Right renal pelvis (tissue), 4 donors: ENCODE measurements at places on chromosomes 2 and 18.

- DNase-seq = no peak
Measured at GRCh38 chr2:152565884-152566727, 151.2 kb downstream of the PRPF40A start.

GRCh38 chr2:73268366-73268829 lies 15.9 kb downstream of the FBXO41 start:
- DNase-seq = no peak

DNA sequence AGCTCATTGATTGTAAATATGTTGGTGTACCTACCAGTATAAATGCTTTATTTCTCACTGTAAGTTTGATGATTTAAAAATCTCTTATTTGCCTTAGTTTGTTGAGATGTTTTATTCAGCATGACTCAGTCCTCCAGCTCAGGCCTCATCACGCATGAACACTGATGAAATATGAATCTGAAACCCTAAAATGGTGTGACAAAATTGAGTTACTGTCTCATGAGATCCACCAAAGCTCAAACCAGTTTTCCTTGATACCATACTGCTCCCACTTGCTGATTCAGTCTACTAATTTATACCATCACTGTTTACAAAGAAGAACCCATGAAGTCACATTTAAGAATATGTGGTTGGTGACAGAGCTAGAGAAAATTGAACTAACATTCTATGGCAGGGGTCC lies 524.9 kb downstream of the LRRTM4 start:
- no peak for DNase-seq

- no peak for DNase-seq
Measured at GRCh38 chr2:191176801-191177438, 26.1 kb upstream of the STAT4 start.

GRCh38 chr2:20015482-20016083 lies 3.1 kb upstream of the MATN3 start:
- DNase-seq = peak; percentile 40

- no peak for DNase-seq
Measured at GRCh38 chr2:70607121-70607561, 53.5 kb upstream of the TGFA start.

- DNase-seq = no peak
Measured at GRCh38 chr2:144946263-144946662, 426.3 kb upstream of the ZEB2 start.

- no peak for DNase-seq
Measured at GRCh38 chr2:189411860-189412259, 29.4 kb upstream of the WDR75 start.

- DNase-seq = no peak
Measured at GRCh38 chr2:129721236-129721635, 258.2 kb upstream of the RAB6C start.

DNA sequence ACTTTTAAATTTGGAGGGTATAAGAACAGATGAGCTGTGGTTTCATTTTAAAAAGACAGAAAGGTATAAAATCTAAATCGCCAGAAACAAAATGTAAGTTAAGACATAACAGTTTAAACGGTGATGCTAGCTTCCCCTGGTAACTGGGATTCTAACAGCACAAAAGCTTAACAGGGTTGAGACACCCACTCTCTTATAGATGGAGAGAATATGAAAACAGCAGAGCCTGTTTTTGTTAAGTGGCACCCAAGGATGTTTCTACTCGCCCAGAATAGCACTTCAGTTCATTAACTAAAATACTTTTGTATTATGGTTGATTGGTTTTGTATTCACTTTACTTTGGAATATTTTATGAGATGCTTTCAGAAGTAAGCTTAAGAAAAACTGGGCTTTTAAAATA lies 151.9 kb upstream of the RND3 start:
- no peak for DNase-seq

- no peak for DNase-seq
Measured at GRCh38 chr18:51739044-51739666, 541.7 kb upstream of the MEX3C start.

- no peak for DNase-seq
Measured at GRCh38 chr2:189582140-189582808, 1.7 kb upstream of the SLC40A1 start.
